Melanocyte of skin (primary cell): ENCODE measurements at places on chromosomes 12 and 14. TPM values are rescaled to one million over a fixed set of nuclear protein-coding genes. Genes with fewer than 3 reads are reported as not detected.

Gene CFAP73
- total RNA-seq = not detected in 2 replicates

Gene SRRM4
- total RNA-seq = not detected in 2 replicates

Gene GPRC5D
- total RNA-seq = not detected in 2 replicates

Gene TSHR
- total RNA-seq = 0.62 TPM in 1 of 2 replicates, not detected in the other

Gene SSTR1
- not detected in 2 replicates for total RNA-seq

Gene OVCH1
- under 0.01 and 0.15 TPM in 2 replicates for total RNA-seq

Gene LTBR
- 129 and 139 TPM in 2 replicates for total RNA-seq

Gene HOXC13
- not detected in 2 replicates for total RNA-seq

Gene LMNTD1
- under 0.01 TPM in 1 of 2 replicates, not detected in the other for total RNA-seq

Gene GPR68
- 0.15 and 0.33 TPM in 2 replicates for total RNA-seq

Gene WNT5B
- 0.33 and 0.62 TPM in 2 replicates for total RNA-seq

Gene SDR9C7
- not detected in 2 replicates for total RNA-seq

Gene SBNO1
- total RNA-seq = 22.4 and 37.8 TPM in 2 replicates

Gene AKAP6
- total RNA-seq = 24.0 and 31.0 TPM in 2 replicates

Gene OR4L1
- not detected in 2 replicates for total RNA-seq

Gene NGB
- total RNA-seq = not detected in 2 replicates

Gene RIMBP2
- total RNA-seq = not detected in 2 replicates

Gene SLC6A12
- total RNA-seq = 0.77 TPM in 1 of 2 replicates, not detected in the other

Gene DRAM1
- 6.2 and 7.3 TPM in 2 replicates for total RNA-seq

Gene PLCZ1
- not detected in 2 replicates for total RNA-seq

Gene PMCH
- 0.34 TPM in 1 of 2 replicates, not detected in the other for total RNA-seq

Gene SERPINA4
- total RNA-seq = not detected in 2 replicates

Gene RTN1
- under 0.01 and 0.34 TPM in 2 replicates for total RNA-seq

Gene PLXNC1
- 250 and 254 TPM in 2 replicates for total RNA-seq

Gene GPD1
- total RNA-seq = under 0.01 TPM in 1 of 2 replicates, not detected in the other

Gene ERP27
- total RNA-seq = 0.15 TPM in 1 of 2 replicates, not detected in the other

Gene TARBP2
- 75.4 and 79.3 TPM in 2 replicates for total RNA-seq

Gene AQP2
- not detected in 2 replicates for total RNA-seq

Gene EGLN3
- total RNA-seq = 6.3 and 6.5 TPM in 2 replicates

Gene CACNA2D4
- total RNA-seq = under 0.01 and 0.62 TPM in 2 replicates

Gene GLT1D1
- total RNA-seq = 0.34 and 0.36 TPM in 2 replicates

Gene G2E3
- 26.6 and 29.9 TPM in 2 replicates for total RNA-seq

Gene GPR84
- under 0.01 TPM in 1 of 2 replicates, not detected in the other for total RNA-seq

Gene BMP4
- 1.7 and 2.7 TPM in 2 replicates for total RNA-seq

Gene LTB4R
- total RNA-seq = 0.93 and 1.00 TPM in 2 replicates

Gene TSPAN19
- 0.33 and 1.1 TPM in 2 replicates for total RNA-seq

Gene SYNJ2BP
- total RNA-seq = 15.8 and 32.3 TPM in 2 replicates

Gene RBP5
- not detected in 2 replicates for total RNA-seq

Gene DGLUCY
- total RNA-seq = 9.0 and 20.2 TPM in 2 replicates

Gene NINJ2
- 0.73 TPM in 1 of 2 replicates, not detected in the other for total RNA-seq

Gene CLEC4E
- total RNA-seq = not detected in 2 replicates

Gene TEX22
- total RNA-seq = 0.31 TPM in 1 of 2 replicates, not detected in the other

Gene CCDC175
- not detected in 2 replicates for total RNA-seq

Gene KCNH5
- total RNA-seq = not detected in 2 replicates
